ENCODE measurements at places on chromosomes 13 and 19.
A peak's percentile ranks its signal among the peaks of the same experiment; 100 is the strongest.

DNA sequence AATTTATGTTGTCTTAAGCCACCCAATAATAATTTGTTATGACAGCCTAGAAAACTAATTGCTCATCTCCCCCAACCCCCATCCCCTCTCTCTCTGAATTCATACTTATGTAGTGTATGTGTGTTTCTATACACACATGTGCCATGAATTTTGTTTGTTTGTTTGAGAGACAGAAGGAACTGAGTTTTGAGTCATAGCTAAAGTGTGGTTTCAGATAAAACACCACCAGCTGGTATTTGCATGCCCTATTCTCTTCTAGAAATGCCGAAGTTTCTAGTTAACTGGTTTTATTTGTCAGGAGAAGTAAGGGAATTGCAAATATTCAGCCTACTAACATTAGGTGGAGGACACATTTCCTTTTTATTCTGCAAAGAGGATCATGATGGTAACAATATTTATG lies 17.4 kb upstream of the LILRA2 start:
- DNase-seq = no peak

DNA sequence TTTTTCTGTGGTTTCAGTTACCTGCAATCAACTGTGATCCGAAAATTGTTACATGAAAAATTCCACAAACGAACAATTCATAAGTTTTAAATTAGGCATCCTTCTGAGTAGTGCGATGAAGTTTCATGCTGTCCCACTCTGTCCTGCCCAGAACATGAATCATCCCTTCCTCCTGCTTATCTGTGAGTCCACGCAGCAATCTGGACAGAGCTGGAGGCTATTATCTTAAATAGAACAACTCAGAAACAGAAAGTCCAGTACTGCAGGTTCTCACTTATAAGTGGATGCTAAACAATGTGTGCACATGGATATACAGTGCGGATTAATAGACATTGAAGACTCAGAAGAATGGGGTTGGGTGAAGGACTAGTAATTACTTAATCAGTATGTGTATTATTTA lies 583.7 kb upstream of the SPRY2 start:
- no peak for DNase-seq

GRCh38 chr13:48954081-48954480 lies 21.6 kb upstream of the FNDC3A start:
- no peak for DNase-seq

DNA sequence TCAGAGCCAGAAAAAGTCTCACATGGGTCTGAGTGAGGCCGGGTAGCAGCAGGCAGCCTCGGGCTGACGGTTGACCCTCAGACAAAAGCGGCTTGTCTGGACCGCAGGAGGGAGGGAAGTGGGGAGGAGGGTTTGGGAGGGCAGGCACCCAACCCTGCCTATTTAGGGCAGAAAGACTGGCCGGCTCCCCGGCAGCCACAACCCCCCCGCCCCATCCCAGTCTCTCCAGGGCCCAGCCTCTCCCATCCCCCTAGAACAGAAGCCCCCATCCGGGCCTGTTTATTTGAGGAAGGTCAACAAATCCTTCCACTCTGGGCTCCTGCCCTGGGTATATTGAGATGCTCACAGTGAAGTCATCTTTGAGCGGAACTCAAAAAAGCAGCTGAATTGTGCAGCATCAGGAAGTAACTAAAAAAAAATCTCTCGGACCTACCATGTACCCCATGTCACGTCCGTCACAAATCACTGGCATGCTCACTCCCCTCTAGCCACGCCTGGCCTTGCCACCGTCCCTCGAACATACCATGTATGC lies 6.3 kb downstream of the DACT3 start:
- no peak for DNase-seq

DNA sequence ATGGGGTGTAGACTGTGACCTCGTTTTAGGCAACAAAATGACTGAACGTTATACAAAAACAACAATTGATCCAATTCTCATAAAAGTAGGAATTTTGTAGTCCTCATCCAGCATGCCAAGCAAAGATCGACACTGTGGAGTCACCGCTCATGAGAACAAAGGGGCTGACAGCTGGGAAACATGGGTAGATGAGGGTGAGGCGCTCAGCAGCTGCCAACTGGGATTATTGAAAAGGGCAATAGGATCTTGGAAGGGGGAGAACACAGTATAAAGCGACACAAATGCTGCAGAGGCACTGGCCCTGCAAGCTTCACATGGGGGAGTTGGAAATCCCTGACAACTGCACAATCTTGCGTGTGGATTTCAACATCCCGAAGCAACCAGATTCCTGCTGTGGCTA lies 5.4 kb upstream of the ZNF765 start:
- DNase-seq = no peak

DNA sequence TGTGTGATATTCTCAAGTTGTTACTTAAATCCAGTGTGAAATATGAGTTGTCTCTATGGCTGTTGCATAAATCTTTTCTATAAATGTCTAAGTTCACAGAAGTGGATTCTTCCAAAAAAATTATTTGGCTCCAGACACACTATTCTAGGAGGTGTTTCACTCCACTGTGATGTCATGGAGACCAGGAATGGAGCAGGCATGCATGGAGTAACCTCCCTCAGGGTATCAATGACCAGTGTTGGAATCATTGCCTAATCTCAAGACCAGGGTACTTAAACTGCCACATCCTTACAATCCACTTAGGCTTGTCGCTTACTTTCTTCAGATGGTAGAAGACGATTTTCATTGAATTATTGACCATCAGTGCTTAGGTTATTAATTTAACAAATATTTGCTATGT lies 55.4 kb downstream of the LRRC63 start:
- DNase-seq = no peak

- DNase-seq = no peak
Measured at GRCh38 chr13:32496599-32497160, 41.9 kb downstream of the N4BP2L2 start.

- DNase-seq = peak; percentile 41
Measured at GRCh38 chr13:36814465-36814864, 4.6 kb upstream of the RFXAP start.

DNA sequence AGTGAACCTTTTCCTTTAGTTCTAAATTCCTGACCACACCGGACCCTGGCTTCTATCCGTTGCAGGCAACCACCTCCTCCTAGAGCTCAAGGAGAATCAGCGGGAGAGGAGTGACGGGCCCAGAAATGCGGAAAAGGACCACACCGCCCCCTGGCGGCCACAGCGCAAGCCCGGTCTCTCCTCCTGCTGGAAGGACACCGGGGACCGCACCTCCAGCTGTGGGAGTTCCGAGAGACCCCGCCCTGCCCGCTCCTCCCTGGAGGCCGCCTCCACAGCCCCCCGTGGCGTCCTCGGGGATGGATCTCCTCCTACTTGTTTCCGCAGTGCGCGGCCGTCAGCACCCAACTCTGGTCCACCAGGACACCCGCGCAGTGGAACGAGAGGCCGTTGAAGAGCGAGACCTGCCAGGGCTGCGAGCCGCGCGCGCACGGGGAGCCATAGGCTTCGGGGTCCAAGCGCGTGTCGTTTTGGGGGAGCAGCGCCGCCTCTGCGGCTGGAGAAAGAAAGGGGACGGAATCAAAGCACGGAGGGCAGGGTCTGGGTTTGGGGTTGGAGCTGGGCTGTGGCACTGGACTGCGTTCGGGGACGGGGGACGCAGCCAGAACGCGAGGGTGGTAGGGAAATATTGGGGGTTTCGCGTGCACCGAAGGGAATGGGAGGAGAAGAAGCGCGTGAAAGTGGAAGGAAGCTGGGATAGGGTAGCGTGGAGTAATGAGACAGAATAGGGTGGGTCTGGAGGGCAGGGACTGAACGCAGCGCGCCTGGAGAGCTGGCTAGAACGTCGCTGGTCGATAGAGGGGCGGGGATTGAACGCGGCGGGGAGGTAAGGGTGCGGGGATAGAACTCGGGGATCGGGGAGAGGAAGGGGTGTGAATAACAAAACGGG lies 2.5 kb downstream of the KLK10 start:
- no peak for DNase-seq

DNA sequence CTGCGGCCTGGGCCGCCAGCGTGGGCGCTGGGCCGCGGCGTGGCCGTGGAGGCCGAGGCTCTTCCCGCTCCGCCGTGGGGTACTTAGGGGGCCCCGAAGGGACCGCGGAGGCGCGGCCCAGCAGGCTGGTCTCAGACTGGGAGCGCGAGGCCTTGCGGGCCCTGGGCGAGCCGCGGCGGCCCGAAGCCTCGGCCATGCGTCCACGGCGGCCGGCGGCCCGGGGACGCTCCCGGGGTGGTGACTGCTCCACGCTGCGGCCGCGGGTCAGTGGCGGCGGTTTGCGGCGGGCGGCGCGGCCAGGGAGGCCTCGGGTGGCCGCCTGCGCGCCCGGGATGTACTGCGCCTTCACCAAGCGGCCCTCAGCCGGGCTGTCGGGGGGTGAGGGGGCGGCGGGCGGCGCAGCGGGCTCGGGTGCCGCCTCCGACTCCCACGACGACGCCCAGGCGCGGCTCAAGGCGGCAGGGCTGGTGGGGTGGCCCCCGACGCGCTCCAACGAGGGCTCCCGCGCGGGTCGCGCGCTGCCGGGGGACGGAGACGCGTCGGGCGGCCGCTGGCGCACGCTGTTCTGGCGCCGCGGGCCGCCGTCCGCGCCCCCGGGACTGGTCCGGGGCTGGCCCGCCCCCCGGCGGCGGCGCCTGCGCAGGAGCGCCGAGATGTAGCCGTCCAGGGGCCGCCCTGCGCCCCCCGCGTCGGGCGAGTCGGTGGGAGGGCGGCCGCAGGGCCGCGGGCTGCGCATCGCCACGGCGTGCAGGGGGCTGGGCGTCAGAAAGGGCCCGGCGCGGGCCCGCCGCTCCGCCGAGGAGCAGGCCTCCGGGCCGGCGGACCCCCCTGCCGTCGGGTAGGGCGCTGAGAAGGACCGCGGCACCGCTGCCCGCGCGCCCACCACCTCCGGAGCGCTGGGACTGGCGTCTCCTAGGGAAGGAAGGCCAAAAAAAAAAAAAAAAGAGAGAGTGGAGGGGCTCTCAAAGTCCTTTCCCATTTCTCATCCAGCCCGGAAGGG lies 11.7 kb downstream of the DACT3 start:
- no peak for DNase-seq

All from right renal pelvis (tissue), 4 donors.